GM19239 (cell line): ENCODE measurements at places on chromosomes 11 and 22.

GRCh38 chr22:44425694-44426045, 72.4 kb downstream of the RTL6 start:
- DNase-seq: no peak

GRCh38 chr11:73299751-73300150, 8.3 kb upstream of the ARHGEF17 start:
- no peak for DNase-seq

GRCh38 chr11:65575568-65576231, at the start of gene EHBP1L1:
TSS of gene EHBP1L1 (plus strand) at chr11:65576053. CDS start at chr11:65576303, 250 bp downstream.
- peak; percentile 89 for DNase-seq

DNA sequence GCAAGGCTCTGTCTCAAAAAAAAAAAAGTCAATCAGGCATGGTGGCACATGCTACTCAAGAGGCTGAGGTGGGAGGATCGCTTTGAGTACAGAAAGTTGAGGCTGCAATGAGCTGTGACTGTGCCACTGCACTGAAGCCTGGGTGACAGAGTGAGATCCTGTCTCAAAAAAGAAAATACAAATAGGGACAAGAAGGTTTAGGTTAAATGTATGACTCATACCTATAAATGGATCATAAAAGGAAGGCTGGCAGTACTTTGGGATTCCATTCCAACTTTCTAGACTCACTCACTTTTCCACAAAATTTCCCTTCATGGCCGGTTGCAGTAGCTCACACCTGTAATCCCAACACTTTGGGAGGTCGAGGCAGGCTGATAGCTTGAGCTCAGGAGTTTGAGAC, 25.6 kb upstream of the OSBP start:
- DNase-seq: no peak

DNA sequence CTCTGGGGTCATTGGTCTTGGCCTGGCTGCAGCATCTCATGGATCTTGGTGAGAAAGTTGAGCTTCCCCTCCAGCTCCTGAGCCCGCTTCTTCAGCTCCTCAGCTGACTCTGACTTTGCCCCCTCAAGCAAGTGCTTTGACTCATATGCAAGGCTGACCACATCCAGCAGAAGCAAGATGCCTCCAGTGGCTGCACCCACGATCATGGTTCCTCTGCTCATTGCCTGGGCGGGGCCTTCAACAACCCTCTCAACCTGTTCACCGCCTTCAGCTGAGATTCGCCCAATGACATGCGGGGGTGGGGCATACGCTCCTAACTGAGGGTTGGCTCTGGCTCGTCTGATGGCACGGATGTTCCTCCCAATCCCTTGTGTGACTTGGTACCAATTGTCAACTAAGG, 11.9 kb downstream of the APOL2 start:
- DNase-seq: no peak

GRCh38 chr22:48799227-48799970, 1028.3 kb downstream of the BRD1 start:
- DNase-seq: no peak

GRCh38 chr11:112903340-112903739, 57.9 kb upstream of the NCAM1 start:
- DNase-seq: no peak

DNA sequence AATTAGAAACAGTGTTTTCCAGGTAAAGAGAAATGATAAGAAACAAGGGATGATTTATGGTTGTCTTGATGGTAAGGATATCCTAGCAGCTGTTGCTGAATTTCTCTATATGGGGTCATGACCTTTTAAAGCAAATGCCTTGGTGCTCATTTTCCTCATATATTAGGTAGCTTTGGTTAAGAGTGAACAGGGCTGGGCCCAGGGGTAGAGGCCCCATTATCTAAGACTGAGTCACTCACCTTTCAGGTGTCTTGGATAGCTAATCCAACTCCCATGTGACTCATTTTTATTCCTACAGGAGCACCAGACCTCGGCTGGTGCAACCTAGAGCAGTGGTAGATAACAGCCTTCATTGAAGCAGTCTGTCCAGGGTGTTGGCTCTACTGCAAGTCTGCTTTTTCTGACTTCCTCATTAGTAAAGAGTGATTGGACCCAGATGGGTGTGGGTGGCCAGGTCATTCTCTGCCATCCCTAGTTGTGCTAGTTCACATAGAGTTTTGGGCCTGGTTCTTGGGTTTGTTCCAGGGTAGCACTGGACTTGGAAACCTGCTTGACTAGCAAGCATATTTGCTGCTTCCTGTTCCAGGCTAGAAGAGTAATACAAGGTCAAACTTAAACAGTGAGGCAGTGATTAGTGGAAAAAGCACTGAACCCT, 37.4 kb downstream of the CTNND1 start:
- no peak for DNase-seq

DNA sequence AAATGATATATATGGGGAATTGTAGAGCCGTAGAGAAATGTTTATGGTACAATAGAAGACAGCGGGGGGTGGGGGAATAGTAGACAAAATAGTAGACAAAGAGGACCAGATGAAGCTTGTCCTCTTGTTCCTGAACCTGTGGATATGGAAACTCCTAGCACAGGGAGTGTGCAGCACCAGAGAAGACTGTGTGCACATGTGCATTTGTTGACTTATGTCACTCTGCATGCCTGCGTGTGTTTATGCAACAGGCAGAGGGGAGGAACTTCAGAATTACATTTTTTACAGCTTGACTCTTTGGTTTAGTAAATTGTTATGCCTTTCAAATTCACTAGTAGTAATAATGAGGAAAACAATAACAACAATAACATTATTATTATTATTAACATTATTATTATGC, 36.0 kb downstream of the TENM4 start:
- DNase-seq: no peak

GRCh38 chr11:96393753-96394348, 4.0 kb downstream of the JRKL start:
- DNase-seq: no peak

GRCh38 chr11:279040-279965, 1.1 kb downstream of the NLRP6 start:
- no peak for DNase-seq

- DNase-seq: peak; percentile 66
Observed at GRCh38 chr22:20885557-20886323, 26.9 kb downstream of the SNAP29 start.

DNA sequence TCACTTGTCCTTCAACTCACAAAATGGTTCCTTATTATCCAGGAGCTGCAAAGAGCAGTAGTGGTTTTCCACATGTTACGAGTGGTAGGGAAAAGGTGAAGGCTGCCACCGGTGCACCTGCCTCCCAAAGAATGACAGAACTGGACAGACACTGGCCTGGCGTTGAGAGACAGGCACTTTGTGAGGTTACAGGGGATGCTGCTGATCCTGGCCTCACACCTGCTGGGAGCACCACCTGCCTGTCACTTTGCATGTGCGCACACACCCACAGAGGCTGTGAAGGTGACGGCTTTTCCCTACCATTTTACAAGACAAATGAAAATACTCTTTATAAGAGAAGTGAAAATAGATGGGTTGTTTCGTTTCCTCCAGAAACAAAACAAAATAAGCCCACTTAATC, 175.3 kb upstream of the B3GAT1 start:
- no peak for DNase-seq

DNA sequence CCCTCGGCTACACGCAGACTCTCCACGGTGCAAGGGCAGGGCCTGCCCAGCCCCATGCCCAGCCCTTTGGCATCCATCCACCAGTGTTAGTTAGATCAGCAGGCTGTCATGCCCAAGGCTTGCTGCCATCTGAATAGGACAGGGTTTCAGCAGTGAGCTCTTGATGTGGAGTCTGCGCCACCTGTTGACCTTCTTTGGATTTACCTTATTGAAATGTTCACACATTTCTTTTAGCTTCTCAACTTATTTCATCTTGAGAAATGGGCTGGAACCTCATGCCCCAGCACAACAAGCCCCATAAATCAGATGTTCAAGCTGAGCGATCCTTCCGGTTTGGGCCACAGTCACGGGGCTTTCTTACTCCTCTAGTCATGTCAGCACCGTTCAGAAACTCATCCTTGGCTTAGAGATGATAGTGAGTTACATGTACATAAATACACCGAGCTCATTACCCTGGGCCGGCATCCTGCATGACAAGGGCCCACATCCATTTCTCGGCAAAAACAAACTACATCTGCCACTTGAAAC, 61.7 kb downstream of the PARVB start:
- peak; percentile 48 for DNase-seq

DNA sequence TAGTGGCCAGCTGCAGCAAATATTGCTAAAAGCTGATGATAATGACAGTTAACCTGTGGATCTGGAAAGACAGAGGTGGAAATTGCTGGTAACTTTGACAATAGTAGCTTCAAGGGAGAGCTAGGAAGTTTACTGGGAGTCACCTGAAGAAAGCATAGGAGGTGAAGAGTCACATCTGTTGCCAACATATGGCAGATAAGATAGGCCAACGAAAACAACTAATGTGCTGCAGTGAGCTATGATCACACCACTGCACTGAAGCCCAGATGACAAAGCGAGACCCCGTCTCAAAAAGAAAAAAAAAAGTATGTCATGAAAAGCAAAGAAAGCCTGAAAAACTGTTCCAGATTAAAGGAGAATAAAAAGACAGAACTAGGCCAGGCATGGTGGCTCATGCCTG, 4.3 kb upstream of the PRDM10 start:
- DNase-seq: no peak

DNA sequence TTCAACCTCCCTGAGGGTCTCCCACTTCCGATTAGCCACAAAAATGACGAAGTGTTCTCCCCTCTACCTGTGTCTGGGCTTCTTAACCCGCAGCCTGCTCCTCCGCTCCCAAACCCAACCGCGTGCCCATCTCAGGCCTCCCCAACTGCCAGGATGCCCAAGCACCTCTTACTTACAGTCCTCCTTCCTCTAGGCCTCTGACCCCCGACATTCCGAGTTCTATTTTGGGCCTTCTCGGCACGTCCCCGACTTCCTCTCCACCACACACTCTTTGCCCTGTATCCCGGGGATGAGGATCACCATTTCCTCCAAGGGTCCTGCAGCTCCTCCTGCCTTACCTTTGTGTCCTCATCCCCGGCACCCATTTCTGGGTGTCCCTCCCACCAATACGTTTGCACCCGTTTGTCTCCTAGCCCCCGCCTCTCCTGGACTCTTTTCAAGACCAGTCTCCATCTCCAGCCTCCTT, 388 bp upstream of the MUS81 start:
- no peak for DNase-seq

- DNase-seq: no peak
Observed at GRCh38 chr11:96075532-96075959, 151.6 kb upstream of the MTMR2 start.

DNA sequence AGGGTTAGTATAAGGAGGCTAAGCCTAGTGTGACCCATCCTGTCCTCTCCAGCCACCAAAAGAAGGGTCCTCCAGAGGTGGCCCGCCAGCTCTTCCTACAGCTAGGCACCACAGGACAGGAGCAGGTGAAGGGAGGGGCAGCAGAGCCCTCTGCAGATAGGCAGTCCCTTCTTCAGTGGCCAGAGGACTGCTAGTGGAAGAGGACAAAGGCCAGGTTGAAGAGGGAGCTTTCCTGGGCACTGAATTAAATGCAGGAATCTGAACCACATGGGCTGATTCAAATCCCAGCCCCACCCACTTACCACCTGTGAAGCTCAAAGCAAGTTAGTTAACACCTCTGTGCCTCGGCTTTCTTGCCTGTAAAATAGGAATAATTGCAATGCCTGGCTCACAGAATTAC, 409.5 kb downstream of the NXPE2 start:
- DNase-seq: no peak

DNA sequence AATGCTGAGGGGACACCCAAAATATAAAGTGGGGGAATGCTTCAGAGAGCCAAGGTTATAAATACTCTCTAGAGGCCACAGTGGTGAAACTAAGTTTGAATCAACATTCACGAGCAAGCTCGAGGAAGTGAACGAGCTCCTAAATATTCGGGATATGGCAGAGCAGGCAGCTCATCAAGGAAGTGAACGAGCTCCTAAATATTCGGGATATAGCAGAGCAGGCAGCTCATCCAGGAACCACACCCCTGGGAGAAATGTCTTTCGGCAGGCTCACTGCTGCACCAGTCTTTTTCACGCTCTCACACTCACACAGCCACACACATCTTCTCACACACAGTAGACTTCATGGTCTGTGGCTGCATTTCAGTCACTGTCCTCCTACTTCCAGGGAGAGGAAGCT, 787.5 kb downstream of the OPCML start:
- DNase-seq: no peak

GRCh38 chr11:66231561-66231960, 36.9 kb upstream of the RAB1B start:
- DNase-seq: no peak

- no peak for DNase-seq
Observed at GRCh38 chr11:3613998-3614741, 27.6 kb downstream of the ART5 start.

DNA sequence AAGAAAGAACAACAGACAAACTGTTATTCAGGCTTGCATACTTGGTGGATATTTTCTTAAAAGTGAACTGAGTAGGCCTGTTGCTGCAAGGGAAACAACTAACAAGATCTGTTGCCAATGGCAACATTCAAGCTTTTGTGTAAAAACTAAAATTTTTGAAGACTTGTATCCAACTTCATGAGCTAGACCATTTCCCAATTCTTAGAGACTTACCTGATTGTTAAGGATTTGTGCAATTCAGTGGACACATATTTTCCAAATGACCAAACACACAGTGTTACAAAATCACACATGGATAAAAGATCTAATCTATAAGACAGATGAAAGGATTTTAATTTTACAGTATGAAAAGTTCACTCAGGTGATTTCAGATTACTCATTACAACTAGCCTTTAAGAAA, 564.1 kb downstream of the CNTN5 start:
- no peak for DNase-seq

DNA sequence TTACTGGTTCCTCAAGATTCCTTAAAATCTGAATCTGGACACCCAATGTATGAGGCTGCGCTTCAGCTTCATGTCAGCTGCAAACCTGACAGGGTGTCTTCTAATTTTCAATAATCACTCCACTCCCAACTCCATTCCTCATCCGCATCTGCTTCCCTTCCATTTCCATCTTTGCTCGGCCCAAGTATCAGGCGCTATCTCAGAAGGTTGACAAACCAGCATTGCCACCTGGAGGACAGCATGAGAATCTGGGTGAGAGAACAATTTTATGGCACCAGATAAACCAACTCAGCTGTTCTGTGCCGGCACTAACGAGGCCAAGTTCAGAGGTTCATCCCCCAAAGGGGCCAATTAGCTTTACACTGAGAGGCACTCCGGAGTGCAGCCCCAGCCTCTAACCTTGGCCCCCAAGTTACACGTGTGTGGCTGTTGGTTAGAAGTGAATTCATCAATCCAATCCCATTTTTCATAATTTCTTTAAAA, 79.1 kb upstream of the LMO2 start:
- DNase-seq: peak; percentile 46

DNA sequence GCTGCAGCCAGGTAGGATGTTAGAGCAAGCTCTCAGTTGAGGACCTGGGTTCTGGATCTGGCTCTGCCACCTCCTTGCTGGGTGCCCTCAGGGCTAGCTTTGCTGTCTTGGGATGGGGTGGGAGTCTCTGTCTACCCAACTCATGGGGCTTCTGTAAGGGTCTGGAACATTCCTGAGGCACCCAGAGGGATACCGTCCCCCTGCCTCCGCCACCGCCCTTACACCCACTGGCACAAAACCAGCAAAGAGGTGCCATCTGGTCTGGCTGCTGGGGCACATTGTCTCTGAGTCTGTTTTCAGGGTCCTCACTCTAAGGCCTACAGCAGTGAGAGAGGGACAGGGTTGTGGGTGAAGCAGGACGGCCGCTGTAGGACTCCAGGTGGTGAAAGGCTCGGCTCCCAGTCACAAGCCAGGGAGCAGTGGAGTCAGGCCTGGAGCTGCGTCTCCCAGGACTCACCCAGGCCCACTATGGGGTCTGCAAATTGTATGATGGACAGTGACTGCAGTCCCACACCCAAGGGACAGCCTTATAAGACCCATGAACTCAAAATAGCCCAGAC, 84.9 kb downstream of the MORC2 start:
- no peak for DNase-seq

GRCh38 chr11:69022260-69022659, 9.2 kb upstream of the MRGPRF start:
- DNase-seq: no peak
